ENCODE measurements at places on chromosomes 12 and 14.

GRCh38 chr14:57714487-57714931, 151.4 kb downstream of the SLC35F4 start:
- no peak for DNase-seq

- DNase-seq: no peak
Measured at GRCh38 chr12:40648519-40648918, 43.7 kb upstream of the CNTN1 start.

- DNase-seq: peak; percentile 75
Measured at GRCh38 chr14:20873370-20874177, 17.6 kb upstream of the RNASE3 start.

GRCh38 chr12:52655720-52656124, 3.7 kb upstream of the KRT2 start:
- no peak for DNase-seq

GRCh38 chr14:58488550-58488949, 61.0 kb downstream of the KIAA0586 start:
- peak; percentile 58 for DNase-seq

DNA sequence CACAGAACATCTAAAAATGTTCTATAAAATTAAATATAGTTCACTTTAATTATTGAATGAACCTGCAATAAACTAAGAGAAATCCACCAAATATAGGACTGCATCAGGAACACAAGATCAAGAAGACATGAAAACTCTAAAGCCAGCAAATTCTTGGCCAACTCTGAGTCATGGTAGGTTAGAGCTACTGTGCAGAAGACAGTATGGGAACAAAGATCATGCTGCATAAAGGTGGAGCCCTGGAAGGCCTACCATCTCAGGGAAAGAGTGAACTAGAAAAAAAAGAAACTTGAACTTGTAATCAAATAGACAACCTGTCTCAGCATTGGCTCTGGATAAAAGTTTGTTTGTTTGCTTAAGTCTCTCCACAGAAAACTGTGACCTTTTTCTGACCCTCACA, 66.9 kb upstream of the CNOT2 start:
- no peak for DNase-seq

GRCh38 chr14:20680843-20681347, 3.5 kb upstream of the RNASE4 start:
- no peak for DNase-seq

DNA sequence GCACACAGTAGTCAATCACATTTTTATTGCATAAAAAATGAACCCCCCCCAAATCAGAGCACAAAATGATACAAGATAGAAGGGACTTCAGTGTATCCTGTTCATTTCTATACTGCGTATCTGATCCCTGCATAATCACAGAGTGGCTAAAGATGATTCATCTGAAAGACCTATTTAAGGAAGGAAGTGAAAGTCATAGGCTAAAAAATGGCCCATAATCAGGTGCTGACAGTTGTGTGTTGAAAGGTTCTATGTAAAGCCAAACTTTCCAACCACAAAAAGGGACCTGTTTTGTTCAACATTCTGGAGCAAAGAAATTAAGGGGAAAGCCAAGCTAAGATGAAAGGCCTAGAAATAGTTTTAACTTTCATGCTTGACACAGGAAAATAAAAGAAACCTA, 147.8 kb upstream of the ATP2B1 start:
- peak; percentile 93 for DNase-seq
